ENCODE measurements at places on chromosomes 6 and 20.

DNA sequence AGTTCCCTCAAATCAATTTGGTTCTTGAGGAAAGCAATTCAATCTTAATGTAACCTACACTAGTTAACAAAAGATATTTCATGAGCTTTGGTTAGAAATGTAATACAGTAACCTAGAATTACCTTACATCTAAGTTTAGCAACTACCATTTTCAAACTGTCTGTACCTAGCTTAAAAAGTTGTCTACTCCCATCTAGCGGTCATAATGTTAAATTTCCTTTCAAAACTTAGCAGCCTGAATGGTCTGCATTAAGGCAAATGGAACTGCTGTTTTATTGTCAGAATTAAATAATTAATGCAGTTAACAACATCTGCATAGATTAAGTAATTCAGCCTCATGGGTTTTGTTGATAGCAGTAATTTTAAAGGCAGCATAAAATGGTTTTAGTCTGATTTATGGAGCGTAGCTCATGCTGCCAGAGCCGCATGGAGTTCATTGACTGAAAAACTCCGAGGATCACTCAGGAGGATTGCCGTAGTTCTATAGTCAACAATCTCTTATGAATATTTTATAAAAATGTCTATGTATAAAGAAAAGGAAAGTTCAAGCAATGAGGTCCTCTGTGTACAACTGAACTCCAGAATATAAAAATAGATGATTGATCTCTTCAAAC is 485.4 kb upstream of the MANEA start:
- peak; percentile 61 for DNase-seq

DNA sequence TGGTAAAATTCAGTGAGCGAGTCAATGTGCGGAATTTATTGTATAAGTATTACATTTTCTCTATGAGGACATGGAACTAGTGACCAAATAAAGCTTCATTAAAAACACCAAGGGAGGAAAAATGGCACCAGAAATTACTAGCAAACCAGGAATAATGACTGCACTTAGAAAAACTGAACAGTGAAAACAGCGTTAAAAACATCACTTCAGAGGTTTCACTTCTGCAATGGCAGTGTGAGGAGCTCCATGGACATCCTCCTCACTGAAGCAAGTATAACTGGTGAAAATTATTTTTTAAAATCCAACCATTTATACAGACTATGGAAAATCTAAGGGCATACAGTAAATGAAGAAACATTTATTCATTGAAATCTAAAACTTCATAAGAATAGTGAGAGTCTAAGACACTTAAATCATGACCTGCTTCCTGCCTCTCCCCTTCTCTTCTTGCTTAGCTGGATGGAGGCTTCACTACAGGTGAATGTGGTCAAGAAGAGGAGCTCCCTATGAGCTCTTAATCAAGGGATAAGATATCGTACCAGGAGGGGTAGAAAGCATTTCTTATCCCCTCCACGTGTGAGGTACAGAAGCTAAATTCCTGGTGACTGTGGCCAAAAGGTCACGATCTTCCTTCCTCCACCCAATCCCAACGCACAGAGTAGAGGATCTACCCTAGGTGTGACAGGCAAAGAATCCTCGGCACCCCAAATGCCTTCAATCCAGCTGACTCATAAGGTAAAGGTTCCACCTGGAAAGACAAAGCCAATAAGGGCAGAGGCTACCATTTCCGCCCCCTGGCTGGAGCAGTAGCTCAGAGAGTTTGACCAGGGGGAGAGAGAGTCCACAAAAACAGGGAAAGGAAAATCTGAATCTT is 12.3 kb upstream of the ASF1A start:
- DNase-seq: no peak

DNA sequence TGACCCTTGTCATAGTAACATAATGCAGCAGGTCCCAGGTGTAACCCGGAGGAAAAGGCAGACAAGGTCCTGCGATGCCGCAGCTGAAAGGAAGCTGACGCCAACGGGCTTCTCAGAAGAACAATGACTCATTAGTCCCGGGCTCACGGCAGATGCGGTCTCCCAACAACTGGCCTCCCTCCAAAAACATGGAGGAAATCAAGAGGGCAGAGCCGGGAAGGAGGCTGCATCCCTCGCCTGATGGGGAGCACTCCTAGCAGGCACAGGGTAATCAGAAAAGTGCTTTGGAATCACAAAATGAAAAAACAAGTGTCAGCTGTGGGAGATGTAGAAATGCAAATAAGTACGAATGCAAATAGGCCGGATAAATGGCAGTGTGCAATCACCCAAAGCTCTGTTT is 165.2 kb upstream of the AGPAT4 start:
- DNase-seq: peak; percentile 9

- no peak for DNase-seq
These were observed 29.9 kb downstream of the METTL24 start for GRCh38 chr6:110328259-110328658.

DNA sequence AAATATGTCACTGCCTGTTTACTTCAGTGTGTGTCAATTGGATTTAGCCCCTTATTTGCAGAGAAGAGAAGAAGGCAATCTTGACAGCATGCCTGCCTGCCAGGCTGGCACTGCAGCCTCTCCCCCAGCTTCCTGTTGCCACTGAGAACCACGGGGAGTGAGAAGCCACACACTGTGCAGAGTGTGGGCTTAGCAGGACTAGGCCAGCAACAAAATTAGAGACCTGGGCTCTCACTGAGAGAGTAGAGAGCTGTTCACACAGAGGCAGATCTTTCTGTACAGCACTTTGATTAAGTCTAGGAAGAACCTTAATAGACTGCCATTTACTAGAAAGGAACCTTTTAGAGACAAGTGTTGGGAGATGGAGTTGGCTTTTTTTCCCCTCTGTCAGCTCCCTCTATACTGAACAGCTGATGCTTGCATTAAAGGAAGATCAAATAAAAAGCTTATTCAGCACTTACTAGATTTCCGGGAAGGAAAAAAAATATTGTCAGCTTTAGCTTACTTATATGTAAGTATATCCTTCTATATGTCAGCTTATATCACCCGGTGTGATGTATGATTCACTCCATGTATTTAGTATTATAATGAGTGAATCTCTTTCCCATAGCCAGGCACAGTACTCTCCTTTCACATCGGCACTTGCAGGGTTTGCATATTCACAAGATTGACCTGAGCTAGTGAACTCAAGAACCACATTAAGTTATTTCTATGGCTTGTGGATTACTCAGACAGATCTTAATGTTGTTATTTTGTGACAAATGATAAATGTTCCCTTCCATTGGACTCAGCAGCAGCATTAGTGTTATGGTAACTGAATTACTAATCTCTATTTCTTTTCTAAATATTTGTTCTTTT is 851.0 kb upstream of the EPHA7 start:
- DNase-seq: no peak

GRCh38 chr6:127267646-127268625 is 1.3 kb downstream of the RNF146 start:
- no peak for DNase-seq

GRCh38 chr20:20233041-20233514 is 134.8 kb upstream of the INSM1 start:
- DNase-seq: no peak

DNA sequence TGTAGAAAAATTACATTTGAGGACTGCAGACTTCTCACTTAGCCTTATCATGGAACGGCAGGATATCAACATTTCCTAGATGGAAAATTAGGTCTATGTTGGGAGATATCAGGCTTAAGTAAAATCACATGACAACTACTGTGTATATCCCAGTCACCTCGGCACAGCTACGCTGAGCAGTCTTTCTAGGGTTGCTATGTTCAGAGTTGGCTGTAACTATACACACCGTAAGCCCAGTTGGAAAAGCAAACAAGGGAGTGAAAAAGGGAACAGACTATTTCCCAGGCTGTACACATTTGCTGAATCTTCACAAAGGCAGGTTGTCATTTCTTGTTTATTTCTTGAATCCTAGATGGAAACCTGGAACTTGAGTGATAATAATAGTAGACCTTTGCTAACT is 80.7 kb upstream of the PTPRK start:
- DNase-seq: no peak

- no peak for DNase-seq
These were observed 4.5 kb upstream of the GUCA1A start for GRCh38 chr6:42168650-42169049.

- no peak for DNase-seq
These were observed 94.0 kb downstream of the CD83 start for GRCh38 chr6:14211562-14211942.

- no peak for DNase-seq
These were observed 35.0 kb upstream of the ZFAND3 start for GRCh38 chr6:37784585-37784967.

- no peak for DNase-seq
These were observed 33.0 kb downstream of the SPTLC3 start for GRCh38 chr20:13041574-13042457.

- no peak for DNase-seq
These were observed 1413.2 kb upstream of the MAP3K7 start for GRCh38 chr6:92000112-92000511.

GRCh38 chr20:50328222-50328979 is 137.8 kb downstream of the CEBPB start:
- no peak for DNase-seq

- DNase-seq: no peak
These were observed 24.8 kb downstream of the AFDN start for GRCh38 chr6:167851370-167851952.

- DNase-seq: peak; percentile 19
These were observed 48.7 kb upstream of the RSPO3 start for GRCh38 chr6:127069659-127070279.

DNA sequence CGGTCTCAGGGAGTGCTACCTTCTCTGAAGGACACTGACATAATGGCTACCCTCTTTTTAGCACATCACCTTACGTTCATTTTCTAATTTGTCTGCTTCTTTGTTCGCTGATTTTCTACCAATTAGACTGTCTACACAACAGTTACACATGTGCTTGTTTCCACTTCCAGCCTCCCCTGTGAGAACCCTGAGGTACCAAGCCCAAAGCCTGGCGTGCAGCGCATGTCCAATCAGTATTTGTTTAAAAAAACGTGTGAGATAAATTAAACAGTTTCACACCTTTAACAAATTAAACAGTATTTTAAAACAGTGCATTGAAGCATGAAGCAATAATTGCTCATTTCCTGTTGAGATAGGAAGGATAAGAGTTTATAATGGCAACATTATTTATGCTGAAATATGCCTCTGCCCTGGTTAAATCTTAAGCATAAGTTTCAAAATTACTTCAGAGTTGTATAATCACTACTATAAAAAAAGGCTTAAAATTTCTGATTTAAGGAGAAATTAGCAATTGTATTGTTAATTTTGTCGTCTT is 88.9 kb downstream of the MAP3K5 start:
- DNase-seq: no peak

GRCh38 chr6:169663468-169663867 is 38.4 kb downstream of the WDR27 start:
- no peak for DNase-seq

- DNase-seq: no peak
These were observed 145.8 kb downstream of the INSM1 start for GRCh38 chr20:20513720-20514119.

DNA sequence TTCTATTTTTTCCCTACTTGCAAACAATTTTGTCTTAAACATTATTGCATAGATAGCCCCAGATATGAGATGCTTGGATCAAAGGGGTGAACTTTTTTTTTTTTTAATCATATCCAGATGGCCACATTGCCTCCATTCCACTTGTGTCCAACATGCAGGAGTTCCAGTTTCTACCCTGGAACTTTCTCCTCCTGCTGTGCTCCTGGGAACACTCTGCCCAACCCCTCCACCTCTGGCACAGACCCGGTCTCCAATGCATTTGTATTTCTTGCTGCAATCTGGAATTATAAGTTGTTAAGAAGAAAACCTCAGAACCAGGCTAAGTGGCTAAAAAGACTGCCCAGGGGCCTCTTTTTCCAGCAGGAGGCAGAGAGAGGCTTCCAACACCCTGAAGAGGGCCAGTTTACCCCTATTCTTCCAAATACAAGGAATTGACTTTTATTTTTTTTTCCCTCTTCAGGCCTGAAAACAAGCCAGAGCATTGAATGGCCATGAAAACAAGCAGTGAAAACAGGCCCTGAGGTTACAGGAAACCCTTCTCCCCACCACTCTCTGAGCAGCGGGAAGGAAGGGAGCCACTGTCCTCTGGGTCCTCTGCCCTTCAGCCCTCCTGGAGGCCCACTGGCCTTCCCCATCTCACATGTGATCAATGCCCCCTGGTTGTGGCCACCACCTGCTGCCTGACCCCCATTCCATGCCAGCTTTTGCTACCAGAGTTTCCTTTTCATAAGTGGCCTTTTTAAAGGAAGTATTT is 44.3 kb downstream of the PDYN start:
- DNase-seq: no peak

DNA sequence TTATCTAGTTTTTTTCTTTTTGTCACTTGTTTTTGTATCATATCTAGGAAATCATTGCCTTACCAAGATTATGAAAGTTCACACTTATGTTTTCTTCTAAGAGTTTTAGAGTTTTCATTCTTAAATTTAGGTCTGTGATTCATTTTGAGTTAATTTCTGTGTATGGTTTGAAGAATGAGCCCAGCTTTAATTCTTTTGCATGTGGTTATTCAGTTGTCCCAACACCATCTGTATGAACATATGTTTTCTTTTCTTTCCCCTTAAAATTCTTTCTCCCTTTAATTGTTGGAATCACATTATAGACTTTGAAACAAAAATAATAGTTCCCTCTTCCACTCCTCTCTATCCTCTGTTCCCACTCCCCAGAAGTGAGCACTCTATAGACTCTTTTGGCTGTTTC is 85.4 kb downstream of the SLX4IP start:
- no peak for DNase-seq

GRCh38 chr20:44033873-44034272 is 119.2 kb downstream of the TOX2 start:
- DNase-seq: no peak

DNA sequence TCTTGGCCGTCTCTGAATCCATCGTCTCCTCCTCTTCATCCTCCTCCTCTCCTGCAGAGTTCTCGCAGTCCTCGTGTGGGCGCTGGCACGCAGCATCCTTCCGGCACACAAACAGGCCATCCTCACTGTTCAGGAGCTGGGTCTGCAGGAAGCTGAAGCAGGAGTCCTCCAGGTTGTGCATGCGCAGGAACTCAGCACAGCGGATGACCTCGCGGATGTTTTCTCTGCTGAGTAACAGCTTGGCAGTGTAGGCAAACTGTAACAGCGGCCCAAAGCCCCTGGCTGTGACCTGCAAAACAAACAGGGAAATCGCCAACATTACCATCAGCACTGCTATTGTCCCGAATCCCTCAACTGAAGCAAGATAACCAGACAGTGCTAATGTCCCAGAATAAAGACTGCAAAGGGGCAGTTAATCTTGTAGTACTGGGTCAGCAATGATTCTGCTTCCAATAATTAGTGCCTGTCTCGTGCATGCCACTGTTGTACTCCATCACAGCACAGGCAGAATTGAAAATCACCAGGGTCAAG is 57.4 kb downstream of the GJA10 start:
- no peak for DNase-seq

All from LoVo (cell line).